Activated T-cell treated with anti-CD3 and anti-CD28 coated beads, Interleukin-2, amount 50 U/mL, for 72 hours (primary cell): ENCODE measurements at places on chromosomes 11 and 22. TPM values are rescaled to one million over a fixed set of nuclear protein-coding genes. Genes with fewer than 3 reads are reported as not detected.
A peak's percentile ranks its signal among the peaks of the same experiment; 100 is the strongest.

AMOTL1 gene
- 0.67 TPM for total RNA-seq

RASD2 gene
- total RNA-seq, result 0.19 TPM

CHRM1 gene
- total RNA-seq, result not detected

PKDREJ gene
- total RNA-seq, result not detected

PRODH gene
- 1.1 TPM for total RNA-seq

DNA sequence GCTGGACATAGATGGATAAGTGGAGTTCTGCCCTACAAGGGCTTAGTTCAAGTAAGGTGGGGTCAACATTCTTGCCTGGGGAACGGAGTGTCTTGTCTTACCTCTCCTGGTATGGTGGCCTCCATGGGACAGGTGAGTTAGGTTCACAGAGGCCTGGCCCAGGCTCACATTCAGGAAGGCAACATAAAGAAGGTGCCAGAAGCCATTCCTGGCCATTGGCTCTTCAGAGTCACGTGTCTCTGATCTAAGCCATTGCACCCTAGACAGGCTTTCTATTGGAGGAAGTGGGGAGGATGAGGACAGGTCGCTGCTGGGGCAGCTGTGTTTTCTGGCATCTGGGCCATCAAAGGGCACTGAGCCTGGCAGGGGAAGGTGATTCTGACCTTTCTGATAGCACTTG is 14.8 kb downstream of the LMO2 start:
- DNase-seq, result no peak

GRCh38 chr22:35102663-35103062 is 36.7 kb downstream of the ISX start:
- DNase-seq, result no peak

GRCh38 chr11:43835104-43835503 is 45.5 kb upstream of the ALKBH3 start:
- no peak for DNase-seq

DNA sequence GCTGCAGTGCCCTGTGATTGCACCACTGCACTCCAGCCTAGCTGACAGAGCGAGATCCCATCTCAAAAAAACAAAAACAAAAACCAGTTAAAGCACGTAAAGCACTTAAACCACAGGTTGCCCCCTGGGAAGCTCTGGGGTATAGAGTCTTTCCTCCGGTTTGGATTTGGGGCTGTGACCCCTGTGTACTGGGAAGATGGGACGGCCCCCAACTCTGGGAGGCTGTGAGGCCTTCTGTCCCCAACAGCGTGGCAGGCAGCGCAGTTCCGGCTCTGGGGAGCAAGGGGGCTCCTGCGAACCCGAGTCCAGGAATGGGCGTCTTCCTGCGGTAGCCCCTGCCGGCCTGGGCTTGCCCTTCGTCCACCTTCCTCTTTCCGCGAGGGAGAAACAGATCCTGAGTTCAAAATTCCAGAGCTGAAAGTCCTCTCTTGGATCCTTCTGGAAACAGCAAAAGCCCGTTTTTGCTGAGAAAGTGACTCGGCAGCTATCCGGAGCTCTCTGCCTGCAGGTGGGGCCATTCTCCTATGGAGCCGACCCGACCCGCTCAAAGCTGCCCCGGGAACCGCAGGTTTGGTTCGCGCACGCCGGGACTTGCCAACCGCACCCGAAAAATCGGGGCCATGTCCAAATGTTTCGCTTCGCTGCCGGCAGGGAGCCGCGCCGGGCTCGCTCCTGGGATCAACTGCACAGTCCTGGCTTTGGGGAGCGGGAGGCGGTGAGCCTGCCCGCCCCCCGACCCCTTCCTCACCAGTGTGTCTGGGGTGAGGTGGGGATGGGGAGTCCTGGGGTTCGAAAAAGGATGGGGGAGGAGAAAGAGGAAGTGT is 36.3 kb upstream of the POLA2 start:
- peak; percentile 69 for DNase-seq

DNA sequence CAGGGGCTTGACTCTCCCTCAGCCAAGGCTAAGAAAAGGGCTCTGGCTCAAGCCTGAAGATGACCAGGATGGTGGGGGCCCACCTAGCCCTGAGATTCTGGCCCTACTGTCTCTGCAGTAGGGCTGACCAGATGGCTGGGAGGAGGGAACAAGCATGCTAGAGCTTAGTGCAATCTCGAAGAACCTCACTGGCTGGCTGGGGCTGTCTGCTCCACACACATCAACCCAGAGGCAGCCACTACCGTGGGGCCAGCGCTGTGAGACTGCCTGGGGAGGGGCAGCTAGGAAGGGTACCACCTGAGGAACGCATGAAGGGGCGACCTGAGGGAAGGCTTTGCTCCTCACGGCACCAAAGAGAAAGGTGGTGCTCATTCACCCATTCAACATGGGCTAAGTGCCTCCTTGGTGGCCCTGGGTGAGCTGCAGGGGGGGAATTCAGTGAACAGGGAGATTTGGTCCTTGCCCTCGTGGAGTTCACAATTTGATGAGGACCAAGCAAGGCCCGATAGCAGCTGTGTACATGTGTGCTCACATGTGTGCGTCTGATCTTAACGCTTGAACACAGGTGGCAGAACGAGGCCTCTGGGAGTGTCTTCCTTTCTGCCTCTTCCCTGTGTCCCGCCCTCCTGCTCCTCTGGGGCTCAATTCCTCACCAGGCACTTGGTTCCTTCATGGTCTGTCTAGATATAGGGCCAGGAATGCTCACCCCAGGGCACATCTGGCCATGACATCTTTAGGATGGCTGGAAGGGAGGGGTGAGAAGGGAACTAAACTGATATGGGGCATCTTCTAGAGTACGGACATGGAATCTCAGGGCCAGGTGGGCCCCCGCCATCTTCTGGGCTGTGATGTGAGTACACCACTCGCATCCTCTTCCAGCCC is 102.3 kb upstream of the PITPNB start:
- no peak for DNase-seq

GRCh38 chr11:68009391-68010089 is 587 bp upstream of the ALDH3B1 start:
- DNase-seq, result no peak

- DNase-seq, result no peak
Measured at GRCh38 chr22:49204599-49205482, 622.8 kb downstream of the BRD1 start.

GRCh38 chr11:61153593-61154095 is 7.6 kb downstream of the VPS37C start:
- no peak for DNase-seq

- peak; percentile 52 for DNase-seq
Measured at GRCh38 chr11:3109921-3110706, 52.9 kb upstream of the CARS1 start.

DNA sequence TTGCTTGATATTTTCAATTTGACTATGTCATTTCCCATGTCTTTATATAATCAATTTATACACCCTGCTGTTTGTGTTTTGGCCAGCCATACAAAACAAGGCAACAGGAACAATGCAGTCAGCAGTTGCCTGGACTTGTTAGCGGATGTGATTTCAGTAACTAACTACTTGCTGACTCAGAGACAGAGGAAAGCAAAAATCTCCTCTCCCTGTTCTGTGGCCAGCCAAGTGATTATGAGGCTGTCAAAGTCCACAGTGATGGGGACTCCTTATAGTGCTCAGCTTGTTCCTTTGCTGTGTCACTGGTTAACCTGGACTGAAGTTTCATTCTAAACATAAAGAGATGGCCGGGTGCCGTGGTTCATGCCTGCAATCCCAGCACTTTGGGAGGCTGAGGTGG is 32.6 kb upstream of the APLP2 start:
- DNase-seq, result no peak

GRCh38 chr11:47377571-47378009 is 757 bp downstream of the SPI1 start:
- DNase-seq, result no peak

- DNase-seq, result no peak
Measured at GRCh38 chr11:31646216-31646615, 136.6 kb downstream of the ELP4 start.

DNA sequence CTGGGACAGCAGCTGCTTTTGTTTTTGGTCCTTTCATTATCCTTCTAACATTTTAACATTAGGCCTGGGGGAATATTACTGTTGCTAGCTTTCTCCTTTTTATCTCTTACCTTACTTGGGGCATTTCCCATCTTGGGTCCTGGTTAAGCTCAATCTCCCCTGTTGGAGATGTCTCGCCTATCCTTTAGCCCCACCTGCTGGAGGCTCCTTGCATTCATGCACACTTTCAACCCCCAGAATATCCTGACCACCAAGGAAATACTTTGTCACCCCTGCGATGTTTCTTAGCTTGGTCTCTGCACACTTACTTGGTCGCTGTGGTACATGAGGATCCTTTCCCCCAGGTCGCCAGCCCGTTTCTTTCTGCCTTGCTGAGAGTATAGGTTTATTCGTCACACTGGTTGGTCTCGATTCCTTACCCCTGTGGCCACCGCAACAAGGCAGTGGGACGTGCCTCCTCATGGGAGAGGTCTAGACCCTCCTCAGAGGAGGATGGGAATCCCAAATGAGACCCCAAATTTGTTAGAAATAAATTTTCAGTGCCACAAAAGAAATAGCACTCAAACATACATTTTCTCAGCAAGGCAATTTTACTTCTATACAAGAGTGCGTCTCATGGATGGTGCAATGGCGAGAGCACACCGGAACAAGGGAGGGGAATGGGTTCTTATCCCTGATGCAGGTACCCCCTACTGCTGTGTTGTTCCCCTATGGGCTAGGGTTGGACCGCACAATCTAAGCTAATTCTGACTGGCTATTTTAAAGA is 5.4 kb upstream of the TXN2 start:
- DNase-seq, result peak; percentile 65

DNA sequence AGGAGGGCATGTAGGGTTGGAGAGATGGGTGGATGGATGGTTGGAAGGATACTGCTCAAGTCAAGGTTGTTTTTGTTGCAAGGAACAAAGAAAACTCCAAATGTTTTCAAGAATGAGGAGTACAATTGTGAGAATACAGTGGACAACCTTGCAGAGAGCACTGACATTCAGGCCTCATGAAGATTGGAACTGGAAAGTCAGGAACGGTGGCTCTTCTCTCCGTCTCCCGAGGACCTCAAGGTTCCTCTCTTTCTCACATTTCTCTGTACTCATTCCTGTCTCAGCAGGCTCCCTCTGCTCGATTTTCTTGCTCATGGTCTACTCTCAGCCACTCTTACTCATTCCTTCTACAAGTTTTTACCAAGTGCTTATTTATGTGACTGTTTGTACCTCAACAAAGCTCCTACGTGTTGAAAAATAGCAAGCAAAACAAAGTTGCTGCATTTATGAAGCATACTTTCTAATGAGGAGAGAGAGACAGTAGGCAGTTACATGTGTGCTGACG is 97.6 kb downstream of the SWAP70 start:
- DNase-seq, result no peak

DNA sequence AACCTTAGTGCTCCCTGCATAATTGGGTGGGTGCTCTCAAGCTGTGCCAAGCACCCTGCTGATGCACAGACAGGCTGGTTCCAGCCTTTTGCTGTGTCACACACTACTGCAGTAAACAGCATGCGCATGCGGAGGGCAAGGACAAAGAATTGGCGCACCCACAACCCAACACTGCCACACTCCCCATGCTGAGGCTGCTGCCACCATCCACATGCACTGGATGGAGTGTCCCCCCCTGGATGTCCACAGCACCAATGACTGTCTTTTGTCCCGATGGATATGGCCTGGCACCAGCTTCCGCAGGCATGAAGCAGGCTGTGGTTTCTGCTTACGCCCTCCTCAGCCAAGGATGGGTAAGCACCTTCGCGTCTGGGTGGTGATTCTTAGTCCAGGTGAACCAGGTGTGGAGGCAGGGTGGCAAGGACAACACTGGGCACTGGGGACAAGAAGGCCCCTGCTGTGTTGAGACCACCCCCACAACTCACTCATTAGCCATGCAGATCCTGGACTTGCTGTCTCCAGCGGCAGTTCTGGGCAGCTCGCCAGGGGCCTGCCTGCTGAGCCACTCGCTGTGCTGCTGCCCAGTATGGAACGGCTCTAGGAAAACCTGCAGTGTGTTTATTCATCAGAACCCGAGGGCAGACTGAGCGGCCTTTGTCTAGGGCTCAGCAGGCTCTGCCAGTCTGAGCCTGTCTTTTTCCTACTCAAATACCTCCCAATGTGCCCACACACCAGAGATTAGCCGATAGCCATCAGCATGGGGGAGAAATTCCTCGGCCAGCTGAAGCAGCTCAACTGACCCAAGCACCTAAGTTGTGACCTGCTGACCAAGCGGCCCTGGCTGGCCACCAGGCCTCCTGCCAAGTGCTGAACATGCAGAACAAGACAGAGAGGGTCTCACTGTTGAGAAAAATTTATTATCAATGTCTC is 8.2 kb upstream of the NAP1L4 start:
- DNase-seq, result no peak

DNA sequence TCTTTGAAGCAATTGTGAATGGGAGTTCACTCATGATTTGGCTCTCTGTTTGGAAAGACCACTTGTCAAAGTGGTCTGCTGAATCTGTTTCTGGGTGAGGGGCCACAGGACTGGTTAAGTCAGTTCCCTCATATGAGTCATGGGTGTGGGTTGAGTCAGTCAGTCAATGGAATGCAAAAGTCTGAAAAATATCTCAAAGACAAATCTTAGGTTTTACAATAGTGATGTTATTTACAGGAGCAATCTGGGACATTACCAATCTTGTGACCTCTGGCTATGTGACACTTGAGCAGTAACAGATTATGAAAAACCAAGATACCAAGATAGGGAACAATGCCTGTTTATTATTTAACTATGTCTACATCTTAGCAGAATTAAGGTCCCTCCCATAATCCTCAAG is 311.6 kb downstream of the AASDHPPT start:
- DNase-seq, result no peak

DNA sequence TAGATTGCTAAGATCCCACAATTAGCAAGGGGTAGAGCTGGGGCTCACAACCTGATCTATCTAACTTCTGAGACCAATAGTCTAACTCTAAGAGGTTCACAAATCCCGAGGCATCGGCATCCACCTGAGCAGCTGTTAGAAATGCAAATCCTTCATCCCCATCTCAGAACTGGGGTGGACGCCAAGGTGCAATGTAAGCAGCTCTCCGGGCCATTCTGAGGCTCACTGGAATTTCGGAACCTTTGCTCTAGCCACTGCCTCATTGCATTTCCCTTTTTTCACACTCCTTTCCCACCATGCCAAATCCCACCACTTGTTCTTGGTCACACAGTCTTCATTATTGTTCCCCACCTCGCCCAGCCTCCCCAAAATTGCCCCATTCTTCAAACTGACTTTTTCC is 29.8 kb downstream of the MAML2 start:
- no peak for DNase-seq

- DNase-seq, result no peak
Measured at GRCh38 chr11:21963013-21963412, 229.9 kb upstream of the ANO5 start.

GRCh38 chr11:45942381-45942780 is 19.9 kb downstream of the LARGE2 start:
- no peak for DNase-seq

DNA sequence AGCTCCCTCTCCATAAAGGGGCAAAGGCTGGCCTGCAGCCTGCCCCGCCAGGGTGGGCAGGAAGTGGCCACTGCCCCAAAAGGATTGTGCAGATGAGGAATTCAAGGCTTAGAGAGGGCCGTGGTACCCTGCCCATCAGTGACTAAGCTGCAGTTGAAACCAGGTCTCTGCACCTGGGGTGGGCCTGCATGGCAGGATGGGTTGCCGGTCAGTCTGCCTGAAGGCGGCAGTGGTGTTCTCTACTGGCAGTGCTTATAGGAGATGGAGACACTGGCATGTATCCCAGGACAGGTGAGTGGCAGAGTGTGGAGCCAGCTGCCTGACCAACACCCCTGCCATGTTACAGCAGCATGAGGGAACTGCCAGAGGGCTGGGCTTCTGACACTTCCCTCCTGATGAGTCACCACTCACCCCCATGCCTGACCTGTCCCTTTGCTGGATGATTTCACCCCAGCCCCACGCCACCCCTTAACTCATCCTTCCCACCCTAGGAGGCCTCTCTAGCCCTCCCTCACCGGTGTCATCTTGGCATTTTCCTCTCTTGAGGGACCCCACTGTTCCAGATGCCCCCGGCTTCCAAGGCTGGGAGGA is 70.2 kb upstream of the LMO1 start:
- DNase-seq, result no peak
